ENCODE measurements at places on chromosomes 4 and X.

DNA sequence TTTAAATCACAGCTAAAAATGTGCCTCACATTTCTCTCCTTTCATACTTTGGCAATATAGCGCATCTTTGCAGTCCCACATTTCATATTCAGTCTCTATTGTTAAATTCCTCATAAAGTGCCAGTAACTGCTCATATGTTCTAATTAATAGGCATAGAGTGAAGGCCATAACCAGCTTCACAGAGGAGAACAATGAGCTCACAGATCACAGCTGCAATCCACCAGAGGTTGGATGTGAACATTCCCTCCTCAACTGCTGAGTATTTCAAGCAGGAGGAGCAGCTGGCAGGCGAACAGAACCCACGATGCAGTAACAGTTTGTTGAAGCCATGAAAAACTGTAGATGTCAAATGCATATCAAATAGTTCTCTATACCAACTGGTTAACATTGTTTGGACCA is 2088.7 kb upstream of the AGA start:
- H3K27ac ChIP-seq, result no peak overlapping the region
- DNase-seq, result no peak
- H3K4me3 ChIP-seq, result no peak overlapping the region
- no peaks in the 10 kb centered on the region for H3K4me1 ChIP-seq
- H3K36me3 ChIP-seq, result no peaks in the 10 kb centered on the region
- H3K27me3 ChIP-seq, result no peaks in the 10 kb centered on the region

- H3K4me1 ChIP-seq, result no peaks in the 10 kb centered on the region
- H3K27me3 ChIP-seq, result no peaks in the 10 kb centered on the region
- no peak overlapping the region for H3K27ac ChIP-seq
- no peaks in the 10 kb centered on the region for H3K36me3 ChIP-seq
These were observed 154.5 kb downstream of the FANCB start for GRCh38 chrX:14718403-14718802.

GRCh38 chrX:119755981-119756533 is 2.3 kb upstream of the SOWAHD start:
- no peaks in the 10 kb centered on the region for H3K27me3 ChIP-seq
- peaks cover 2% of the 10 kb centered on the region for H3K36me3 ChIP-seq
- peak; percentile 69 for DNase-seq

GRCh38 chr4:166802346-166802745 is 431.9 kb downstream of the SPOCK3 start:
- no peak overlapping the region for H3K4me3 ChIP-seq
- H3K27ac ChIP-seq, result no peak overlapping the region
- H3K36me3 ChIP-seq, result no peaks in the 10 kb centered on the region

GRCh38 chr4:149706942-149707341 is 108.7 kb downstream of the IQCM start:
- H3K27ac ChIP-seq, result no peak overlapping the region
- DNase-seq, result no peak
- no peak overlapping the region for H3K4me3 ChIP-seq
- no peaks in the 10 kb centered on the region for H3K36me3 ChIP-seq
- H3K27me3 ChIP-seq, result no peaks in the 10 kb centered on the region

- no peak for DNase-seq
- no peak overlapping the region for H3K27ac ChIP-seq
- H3K36me3 ChIP-seq, result no peaks in the 10 kb centered on the region
- no peaks in the 10 kb centered on the region for H3K27me3 ChIP-seq
- peaks cover 16% of the 10 kb centered on the region for H3K4me1 ChIP-seq
- no peak overlapping the region for H3K4me3 ChIP-seq
These were observed 114.5 kb downstream of the IRF2 start for GRCh38 chr4:184359888-184360287.

GRCh38 chrX:130981836-130982235 is 76.3 kb upstream of the ARHGAP36 start:
- H3K4me3 ChIP-seq, result no peak overlapping the region
- no peaks in the 10 kb centered on the region for H3K4me1 ChIP-seq
- H3K36me3 ChIP-seq, result no peaks in the 10 kb centered on the region
- no peak for DNase-seq

DNA sequence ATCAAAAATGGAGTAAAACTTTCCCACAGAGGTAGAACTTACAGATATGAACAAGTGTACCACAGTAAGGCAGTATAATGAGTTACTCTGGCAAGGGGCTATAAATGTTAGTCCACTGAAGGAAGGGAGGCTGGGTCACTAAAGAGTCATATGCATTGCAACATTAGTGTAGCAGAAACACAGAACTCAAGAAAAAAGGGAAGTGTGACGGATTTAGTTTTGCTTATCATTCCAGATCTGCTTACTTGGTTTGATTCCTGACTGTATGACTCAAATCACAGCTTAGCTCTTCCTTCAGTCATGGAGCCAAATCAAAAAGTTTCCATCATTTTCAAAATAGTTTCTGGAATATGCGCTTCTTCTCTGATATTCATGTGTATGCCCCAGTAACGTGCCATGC is 148.7 kb downstream of the FSTL5 start:
- no peak overlapping the region for H3K27ac ChIP-seq
- no peaks in the 10 kb centered on the region for H3K36me3 ChIP-seq
- H3K4me1 ChIP-seq, result no peaks in the 10 kb centered on the region
- no peak overlapping the region for H3K4me3 ChIP-seq

- no peak overlapping the region for H3K4me3 ChIP-seq
- peaks cover 2% of the 10 kb centered on the region for H3K27me3 ChIP-seq
- H3K27ac ChIP-seq, result no peak overlapping the region
- no peak for DNase-seq
- H3K36me3 ChIP-seq, result no peaks in the 10 kb centered on the region
These were observed 24.8 kb upstream of the GUCY1B1 start for GRCh38 chr4:155734065-155734464.

- no peak overlapping the region for H3K4me3 ChIP-seq
- no peaks in the 10 kb centered on the region for H3K36me3 ChIP-seq
- no peaks in the 10 kb centered on the region for H3K4me1 ChIP-seq
These were observed 125.6 kb upstream of the PAQR3 start for GRCh38 chr4:79064806-79065205.

GRCh38 chr4:142883040-142883832 is 37.1 kb upstream of the INPP4B start:
- no peak for DNase-seq
- no peak overlapping the region for H3K4me3 ChIP-seq

Measured in activated T-helper 2 cell treated with anti-CD3 and anti-CD28 coated beads, Interferon-gamma antibody, Interleukin-2, Interleukin-4, amounts not matched to agents 10 μg/mL and 5 μg/mL and 100 μg/mL, durations not matched to agents 14 hours and 24 hours and 36 hours (primary cell).